T-helper 17 cell (primary cell): ENCODE measurements at places on chromosomes 11 and 22.
A peak's percentile ranks its signal among the peaks of the same experiment; 100 is the strongest.

DNA sequence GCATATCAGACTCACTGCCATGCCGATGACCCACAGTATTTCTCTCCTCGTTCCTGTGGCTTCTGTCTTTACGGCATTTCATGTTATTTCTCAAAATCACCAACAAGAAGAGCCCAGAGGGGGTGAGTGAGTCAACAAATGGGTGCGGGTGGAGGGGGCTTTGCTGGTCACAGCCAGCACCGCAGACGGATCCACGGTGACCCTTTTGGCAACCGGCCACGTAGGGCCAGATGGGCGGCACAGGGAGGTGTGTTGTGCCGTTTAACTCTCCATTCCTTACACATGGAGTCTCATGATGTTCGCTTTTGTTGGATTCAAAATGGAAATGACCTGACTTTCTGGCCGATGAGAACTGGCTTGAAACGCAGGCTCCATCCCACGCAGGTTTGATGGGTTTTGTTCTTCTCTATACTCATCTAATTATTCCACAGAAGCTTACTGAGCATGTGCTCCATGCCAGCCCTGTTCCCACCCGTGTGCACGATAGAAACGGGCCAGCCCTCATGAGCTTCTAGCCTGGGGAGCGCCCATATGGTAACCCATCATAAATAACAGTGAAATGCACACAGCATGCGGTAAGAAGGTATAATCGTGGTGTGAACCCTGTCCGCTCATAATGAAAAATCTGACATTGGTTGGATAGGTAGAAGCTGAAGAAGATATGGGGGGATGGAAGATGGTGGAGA, 319.9 kb downstream of the BRD1 start:
- no peak for DNase-seq

GRCh38 chr11:102966011-102966410, 10.5 kb upstream of the MMP13 start:
- no peak for DNase-seq

GRCh38 chr11:18522388-18522787, 4.4 kb downstream of the TSG101 start:
- no peak for DNase-seq

- DNase-seq: no peak
Observed at GRCh38 chr11:65437436-65438227, 15.0 kb downstream of the NEAT1 start.

DNA sequence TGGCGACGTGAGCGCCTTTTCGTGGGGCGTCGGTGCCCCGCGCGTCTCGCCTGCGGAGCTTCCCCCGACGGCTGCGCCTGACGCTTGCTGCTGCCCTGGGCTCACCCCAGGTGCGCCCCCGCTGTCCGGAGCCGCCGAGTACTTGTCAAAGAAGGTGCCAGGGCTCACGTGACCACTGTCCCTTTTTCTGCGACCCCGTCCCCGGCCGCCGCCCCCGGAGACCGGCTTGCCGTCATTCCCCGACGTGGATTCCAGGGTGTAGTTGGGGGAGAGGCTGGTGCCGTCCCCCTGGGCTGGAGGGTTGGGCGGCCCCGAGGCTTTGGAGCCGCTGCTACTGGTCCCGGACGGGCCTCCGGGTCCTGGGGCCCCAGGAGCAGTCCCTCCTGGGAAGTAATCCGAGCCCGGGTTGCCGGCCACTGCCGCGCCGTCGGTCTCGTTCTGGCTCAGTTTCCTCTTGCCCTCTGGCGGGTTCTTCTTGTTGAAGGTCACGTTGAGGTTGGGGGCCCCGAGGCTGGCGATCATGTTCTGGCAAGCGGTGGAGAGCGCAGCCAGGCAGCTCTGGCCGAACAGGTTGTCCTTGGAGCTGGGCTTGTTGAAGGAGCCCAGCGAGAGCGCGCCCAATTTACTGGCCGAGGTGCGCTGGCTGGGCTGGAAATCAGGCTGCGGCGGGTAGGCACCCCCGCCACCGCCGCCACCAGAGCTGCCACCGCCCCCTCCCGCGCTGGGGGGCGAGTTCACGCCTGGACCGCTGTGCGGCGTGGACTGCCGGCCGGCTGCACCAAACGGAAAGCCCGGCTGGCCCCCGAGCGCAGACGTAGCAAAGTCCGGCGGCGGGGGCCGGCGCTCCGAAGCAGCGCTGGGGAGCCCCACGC, 3.8 kb downstream of the MN1 start:
- no peak for DNase-seq

GRCh38 chr11:70467201-70468085, 69.1 kb downstream of the CTTN start:
- no peak for DNase-seq

DNA sequence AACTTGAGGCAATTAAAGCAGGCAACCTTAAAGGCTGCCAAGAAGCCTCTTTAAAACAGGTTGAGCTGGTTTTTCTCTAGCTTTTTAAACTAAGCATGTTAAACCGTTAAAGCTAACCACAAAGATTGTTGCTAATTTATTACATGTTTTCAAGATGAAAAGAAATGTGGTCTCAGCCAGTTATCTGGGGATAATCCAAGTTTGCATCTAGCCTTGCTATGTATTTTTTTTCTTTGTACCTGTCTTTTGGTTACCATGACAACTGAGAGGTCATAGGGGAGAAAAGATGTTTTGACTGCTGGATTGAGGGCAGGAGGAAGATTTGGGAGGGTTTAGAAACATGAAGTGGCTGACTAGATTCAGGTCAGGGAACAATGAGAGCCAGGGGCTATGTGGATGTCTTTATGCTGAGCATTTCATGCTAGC, 19.2 kb upstream of the PGM2L1 start:
- no peak for DNase-seq

- no peak for DNase-seq
Observed at GRCh38 chr11:82906236-82906635, 4.7 kb downstream of the DDIAS start.

DNA sequence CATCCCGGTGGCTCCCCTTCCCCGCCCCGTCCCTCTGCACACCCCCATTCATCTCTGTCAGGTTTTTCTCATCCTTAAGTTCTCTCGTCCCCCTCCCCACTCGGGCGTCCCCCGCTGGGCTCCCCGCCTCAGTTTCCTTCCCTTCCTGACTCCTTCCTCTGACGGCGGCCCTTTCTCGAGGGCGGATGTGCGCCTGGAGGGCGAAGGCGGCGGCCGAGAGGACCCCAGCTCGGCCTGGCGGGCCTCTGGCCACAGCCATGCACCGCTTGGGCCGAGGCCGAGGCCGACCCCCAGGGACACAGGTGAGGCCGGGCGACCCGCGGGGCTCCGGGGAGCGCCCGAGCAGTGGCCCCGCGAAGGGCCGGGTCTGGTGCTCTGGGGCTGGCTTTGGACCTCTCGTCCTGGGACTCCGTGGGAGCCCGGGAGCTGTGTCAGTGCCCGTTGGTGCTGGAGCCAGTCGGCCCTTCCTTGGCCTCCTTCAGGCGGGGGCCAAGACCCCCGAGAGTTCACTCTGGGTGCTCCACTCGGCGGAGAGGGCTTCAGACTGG, 2.9 kb downstream of the PHLDB1 start:
- peak; percentile 14 for DNase-seq

- no peak for DNase-seq
Observed at GRCh38 chr22:34414467-34415440, 494.5 kb upstream of the LARGE1 start.

DNA sequence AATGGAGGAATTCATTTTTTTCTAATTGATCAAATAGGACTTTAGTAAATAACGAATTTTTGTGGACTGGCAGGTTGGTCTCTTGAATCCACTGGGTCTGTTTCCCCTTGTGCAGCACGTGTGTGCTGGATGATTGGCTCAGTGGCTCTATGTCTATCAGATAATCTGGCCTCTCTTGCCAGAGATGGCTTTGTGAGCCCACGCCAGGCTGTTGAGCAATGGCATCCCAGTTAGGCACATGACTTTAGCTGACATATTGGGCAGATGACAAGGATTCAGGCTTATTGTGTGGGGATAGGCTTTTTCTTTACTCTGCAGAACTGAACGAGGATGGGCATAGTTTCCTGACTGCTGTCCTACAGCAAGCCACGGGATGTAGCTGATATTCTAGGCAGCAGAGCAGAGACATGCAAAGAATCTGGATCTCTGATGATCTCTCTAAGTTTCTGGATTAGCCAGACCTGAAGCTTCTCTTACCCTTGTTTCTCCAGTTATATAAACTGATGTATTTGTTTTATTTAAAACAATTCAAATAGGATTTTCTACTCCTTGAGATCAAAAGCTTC, 144.9 kb downstream of the ARHGAP42 start:
- DNase-seq: no peak

GRCh38 chr11:134224710-134225664, 516 bp downstream of the VPS26B start:
- DNase-seq: peak; percentile 24

- no peak for DNase-seq
Observed at GRCh38 chr11:14443638-14444037, 56.0 kb downstream of the COPB1 start.

DNA sequence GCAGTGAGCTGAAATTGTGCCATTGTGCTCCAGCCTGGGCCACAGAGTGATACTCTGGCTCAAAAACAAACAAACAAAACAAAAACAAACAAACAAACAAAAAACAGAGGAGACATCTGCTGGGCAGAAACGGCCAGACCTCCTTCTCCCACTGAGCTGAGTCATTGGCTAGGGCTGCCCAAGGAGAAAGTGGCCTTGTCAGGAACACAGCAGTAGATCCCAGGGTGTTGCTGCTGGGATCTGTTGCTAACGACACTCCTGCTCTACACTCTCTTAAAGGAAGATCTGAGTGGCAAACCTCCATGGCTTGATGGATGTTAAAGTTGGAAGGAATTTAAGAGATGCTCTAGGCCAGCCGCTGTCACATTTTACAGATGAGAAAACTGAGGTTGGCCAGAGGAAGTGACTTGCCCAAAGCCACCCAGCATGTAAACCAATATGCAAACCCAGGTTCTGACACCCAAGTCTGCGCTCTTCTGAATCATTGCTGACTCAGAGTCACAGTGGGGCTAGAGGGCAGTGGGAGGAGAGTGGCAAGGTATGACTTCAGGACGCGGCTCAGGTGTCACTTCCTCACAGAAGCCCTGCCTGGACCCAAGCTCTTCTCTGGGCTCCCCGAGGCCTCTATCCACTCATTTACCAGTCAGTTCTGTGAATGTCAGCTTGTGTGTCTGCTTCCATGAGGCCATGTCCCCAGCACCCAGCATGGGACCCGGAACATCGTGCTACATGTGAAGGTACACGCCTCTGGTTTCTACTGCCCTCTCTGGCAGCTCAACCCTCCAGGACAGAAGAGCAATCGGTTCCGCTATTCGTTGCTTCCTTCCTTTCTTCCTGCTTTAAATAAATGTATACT, 11.3 kb upstream of the GDPD5 start:
- no peak for DNase-seq

DNA sequence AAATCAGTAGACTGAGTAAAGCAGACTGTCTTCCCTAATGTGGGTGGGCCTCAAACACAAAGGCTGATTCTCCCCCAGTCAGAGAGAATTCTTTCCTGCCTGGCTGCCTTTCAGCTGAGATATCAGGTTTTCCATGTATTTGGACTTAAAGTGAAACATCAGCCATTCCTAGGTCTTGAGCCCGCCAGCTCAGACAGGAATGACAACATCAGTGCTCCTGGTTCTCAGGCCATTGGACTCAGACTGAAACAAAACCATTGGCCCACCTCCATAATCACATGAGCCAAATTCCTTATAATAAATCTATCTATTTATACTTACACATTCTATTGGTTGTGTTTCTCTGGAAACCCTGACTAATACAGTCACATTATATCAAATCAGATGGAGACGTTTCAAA, 56.7 kb upstream of the CLPB start:
- DNase-seq: no peak

- no peak for DNase-seq
Observed at GRCh38 chr11:12170984-12171383, 60.6 kb downstream of the MICAL2 start.

- no peak for DNase-seq
Observed at GRCh38 chr22:25661073-25661472, 80.9 kb upstream of the MYO18B start.

- DNase-seq: no peak
Observed at GRCh38 chr11:59666969-59667368, 1.9 kb downstream of the PATL1 start.

- no peak for DNase-seq
Observed at GRCh38 chr11:625636-626268, 997 bp upstream of the CDHR5 start.

DNA sequence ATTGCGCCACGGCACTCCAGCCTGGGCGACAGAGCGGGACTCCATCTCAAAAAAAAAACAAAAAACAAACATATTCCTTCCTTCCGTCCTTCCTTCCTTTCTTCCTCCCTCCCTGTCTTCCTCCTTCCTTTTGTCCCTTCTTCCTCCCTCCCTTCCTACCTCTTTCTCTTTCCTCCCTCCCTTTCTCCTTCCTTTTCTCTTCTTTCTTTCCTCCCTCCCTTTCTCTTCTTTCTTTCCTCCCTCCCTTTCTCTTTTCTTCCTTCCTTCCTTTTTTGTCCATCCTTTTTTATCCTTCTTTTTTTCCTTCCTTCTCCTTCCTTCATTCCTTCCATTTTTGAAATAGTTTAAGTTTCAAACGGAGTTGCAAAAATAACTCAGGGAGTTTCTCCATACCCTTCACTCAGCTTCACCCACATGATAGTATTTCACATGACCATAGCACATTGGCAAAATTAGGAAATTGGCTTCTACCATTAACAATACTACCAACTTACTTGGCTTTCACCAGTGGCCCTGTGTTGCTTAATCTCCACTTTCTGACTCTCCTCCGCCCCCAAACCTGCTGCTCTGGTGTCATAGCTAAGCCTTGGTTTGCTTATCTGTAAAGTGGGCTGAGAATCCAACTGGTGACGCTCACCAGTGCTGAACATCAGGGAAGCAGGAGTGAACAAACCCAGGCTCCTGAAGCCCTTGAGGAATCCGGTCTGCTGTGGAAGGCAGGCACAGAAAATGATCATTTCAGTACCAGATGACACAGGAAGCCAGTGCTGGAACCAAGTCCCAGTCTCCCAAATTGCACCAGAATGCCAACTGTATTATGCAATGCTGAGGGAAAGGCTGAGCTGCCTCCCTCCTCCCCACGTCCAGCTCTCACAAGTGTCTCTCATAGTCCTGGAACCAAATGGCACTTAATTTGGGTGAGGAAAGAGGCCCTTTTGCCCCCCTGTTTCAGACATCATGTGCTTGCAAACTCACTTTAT, 17.2 kb upstream of the CRYBB3 start:
- DNase-seq: no peak

GRCh38 chr11:60960405-60960804, 8.4 kb upstream of the SLC15A3 start:
- DNase-seq: no peak

GRCh38 chr11:100329352-100329751, 357.7 kb upstream of the ARHGAP42 start:
- DNase-seq: no peak

- DNase-seq: no peak
Observed at GRCh38 chr11:60193687-60194433, 11.0 kb upstream of the MS4A6A start.

DNA sequence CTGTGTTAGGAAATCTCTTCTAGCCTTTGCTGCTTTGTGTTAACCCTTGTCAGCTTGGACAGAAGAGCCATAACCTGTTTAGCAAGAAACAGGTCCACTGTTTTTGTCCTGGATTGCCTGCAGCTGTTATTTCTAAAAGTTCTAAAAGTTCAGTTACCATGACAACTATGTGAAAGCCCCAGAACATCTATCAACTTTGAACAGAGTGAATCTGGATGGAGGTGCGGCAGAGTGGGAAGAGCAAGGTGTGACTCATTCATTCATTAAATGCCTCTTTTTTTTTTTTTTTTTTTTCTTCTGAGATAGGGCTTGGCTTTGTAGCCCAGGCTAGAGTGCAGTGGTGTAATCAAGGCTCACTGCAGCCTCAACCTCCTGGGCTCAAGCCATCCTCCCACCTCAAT, 50.5 kb downstream of the RBX1 start:
- DNase-seq: no peak
